ENCODE measurements at places on chromosomes 1 and 21.
A peak's percentile ranks its signal among the peaks of the same experiment; 100 is the strongest.

- DNase-seq = no peak
Observed at GRCh38 chr1:241645199-241645598, 5.0 kb upstream of the CHML start.

DNA sequence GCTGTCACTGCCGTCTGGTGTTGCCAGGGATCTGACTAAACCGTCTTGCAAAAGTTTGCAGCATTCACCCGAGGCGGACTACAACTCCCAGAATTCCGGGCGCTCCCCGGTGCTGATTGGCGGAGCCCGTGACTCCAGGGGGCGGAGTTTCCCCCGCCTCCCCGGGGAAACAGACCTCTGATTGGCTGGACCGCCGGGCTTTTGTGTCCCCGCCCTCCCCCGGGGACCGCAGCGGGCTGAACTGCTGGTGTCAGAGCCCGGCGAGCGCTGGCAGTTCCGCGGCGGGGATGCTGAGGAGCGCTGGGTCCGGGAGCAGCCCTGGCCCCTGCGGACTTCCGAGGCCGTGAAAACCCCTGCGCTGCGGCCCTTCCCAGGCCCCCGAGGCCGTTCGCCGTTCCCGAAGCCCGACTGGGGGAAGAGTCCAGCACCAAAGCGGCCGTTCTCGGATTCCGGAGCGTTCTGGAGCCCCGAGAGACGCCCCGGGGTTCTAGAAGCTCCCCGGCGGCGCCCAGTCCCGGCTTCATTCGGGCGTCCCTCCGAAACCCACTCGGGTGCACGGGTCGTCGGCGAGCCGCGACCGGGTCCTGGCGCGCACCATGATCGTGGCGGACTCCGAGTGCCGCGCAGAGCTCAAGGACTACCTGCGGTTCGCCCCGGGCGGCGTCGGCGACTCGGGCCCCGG, at the start of gene SESN2:
SESN2 (plus strand) TSS at position 267 of the 682 bp plus-strand sequence; CDS start at position 597, 330 bp downstream.
- peak; percentile 42 for DNase-seq

DNA sequence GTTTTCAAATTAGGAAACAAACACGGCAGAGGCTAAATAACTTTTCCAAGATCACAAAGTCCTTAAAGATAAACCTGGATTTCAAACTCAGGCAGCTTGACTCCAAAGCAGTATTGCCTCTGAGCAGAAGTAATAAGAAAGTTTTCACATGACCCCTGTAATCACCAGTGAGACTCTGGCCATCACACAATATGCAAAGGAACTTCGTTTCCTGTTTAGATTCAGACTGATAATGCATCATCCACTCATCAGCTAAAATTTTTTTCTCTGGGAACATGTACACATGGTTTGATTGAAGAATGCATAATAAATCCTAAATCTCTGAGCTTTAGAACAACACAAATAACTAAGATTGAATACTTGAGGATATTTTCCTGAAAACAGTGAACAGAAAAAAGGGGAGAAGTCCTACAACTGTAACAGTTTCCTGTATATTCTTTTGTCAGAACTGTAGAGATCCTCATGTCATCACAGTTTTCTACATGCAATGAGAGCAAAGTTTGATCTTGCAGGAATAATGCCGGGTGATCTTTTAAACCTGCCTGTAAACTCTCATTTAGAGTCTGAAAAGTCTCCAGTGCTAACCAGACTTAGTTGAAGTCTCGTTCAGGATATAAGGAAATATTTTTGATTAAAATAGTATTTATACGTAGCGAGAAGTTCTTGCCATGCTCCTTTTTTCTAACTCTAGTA, 225.3 kb downstream of the SPATA17 start:
- no peak for DNase-seq

DNA sequence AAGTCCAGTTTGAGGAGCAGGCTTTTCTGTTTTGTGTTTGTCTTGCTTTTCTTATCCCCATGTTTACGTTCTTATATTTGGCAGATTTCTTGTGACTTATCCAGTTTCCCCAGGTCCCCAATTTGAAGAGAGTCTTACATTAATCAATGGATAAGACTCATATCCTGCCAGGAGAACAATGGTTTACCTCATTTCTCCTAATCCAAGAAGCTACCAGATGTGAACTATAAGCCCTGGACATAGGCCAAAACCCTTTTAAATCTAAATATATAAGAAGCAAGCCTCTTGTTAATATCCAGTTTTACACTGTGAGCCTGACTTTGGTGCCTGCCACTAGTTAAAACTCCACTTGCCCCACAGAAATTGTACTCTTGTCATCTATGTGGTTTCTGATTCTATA, 15.1 kb upstream of the COP1 start:
- DNase-seq = no peak

DNA sequence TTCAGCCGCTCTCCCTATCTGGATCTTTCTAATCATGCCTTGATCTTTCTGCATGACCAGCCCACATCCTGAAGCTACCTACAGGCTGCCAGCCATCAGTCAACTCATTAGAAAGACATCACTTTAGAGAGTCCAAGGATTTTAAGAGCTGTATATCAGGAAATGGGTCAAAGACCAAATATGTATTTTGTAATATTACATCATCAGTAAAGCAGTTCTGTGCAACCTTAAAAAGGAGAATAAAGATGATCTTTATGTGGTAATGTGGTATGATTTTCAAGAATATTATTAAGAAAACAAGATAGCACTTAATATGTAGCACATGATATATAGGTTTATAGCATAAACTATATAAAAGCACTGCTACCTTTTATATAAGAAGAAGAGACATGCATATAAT, 47.6 kb downstream of the SLC30A7 start:
- DNase-seq = no peak

- DNase-seq = no peak
Observed at GRCh38 chr1:192061556-192061955, 96.7 kb upstream of the RGS18 start.

DNA sequence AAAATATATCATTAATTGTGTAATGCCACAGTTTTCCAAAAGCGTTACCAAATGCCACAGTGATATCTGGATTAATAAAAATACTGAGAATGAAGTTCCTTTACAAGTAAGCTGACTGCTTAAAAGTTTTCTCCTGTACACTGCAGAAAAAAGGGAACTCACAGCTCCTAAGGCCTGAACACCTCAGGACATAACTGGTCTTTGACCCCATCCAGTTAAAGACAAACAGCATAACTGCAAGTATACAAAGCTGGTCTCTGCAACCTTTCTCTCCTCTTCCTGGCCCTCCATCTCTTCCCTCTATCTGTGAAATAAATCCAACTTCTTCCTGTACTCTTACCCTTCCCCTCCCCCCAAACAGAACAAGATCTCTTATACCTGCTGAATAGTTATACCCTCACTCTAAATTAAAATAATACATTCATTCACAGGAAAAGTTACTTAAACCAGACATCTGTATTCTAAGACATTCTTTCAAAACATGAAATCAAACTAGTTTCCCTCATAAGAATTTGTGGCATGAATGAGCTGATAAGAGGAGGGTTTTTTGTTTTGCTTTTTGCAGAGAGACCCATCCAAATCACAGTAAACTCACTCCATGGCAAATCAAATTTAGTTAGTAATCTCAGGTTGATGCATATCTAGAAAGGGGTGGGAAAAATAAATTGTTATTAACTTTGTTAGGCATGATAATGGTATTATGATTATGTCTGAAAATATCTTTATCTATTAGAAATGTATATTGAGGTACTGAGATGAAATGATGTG, 2.9 kb downstream of the DIPK1A start:
- no peak for DNase-seq

- no peak for DNase-seq
Observed at GRCh38 chr1:107048241-107048640, 8.2 kb upstream of the PRMT6 start.

GRCh38 chr1:51488372-51489050, 30.6 kb downstream of the EPS15 start:
- DNase-seq = no peak

DNA sequence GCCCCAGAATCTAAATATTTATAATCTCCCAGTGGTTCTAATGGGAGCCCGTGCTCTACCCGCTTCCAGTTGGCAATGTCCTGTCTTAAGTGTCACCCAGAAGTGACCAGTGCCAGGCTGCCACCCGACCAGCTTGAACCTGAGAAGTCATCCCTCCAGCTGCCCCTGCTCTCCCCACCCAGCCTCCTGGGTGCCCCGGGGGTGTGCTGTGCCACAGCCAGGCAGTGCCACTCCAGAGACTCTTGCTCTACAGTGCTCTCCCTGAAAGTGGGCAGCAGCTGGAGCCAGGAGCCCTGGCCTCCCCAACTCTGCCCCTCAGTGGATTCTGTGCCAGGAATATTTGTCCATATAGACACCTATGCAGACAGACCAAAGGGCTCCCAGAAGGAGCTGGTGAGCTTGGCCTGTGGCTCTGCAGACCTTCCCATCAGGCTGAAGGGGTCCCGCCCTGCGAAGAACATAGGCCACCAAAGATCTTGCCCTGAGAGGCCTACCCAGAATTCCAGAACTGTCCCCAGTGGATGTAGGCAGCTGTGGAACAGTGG, 9.0 kb upstream of the EPS8L3 start:
- DNase-seq = no peak

DNA sequence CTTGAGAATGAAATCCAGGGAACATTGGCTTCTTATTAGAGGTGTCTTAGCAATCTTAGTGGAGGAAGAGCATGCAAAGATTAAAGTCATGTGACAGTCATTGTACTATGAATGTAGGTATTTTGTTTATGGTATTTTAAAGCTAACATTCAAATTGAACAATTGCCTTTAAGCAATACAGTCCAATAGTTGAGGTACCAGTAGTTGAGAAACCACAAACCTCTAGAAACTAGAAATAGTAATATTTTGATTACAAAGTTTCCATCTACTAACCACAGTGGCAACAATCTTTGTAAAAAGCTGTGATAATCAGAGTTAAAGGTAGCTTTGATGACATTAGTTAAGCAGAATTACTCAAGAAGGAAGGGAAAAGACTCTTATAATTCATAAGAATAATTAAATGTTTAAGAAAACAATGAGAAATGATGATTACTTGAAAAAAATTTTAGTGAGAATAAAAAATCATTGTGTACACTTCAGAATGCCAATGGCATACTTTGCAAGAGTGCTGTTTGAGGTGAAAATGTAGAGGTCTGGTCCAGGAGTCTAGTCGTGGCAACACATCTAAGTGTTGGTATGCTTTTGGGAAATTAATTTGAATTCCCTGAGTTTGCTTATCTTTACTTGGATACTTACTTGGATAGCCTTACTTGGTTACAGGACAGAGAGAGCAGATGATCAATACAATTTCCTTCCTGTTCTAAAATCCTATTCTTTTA, 104.9 kb upstream of the PTGFR start:
- DNase-seq = no peak

- DNase-seq = no peak
Observed at GRCh38 chr1:117495068-117495467, 110.8 kb upstream of the TENT5C start.

GRCh38 chr1:25564777-25565574, 21.6 kb downstream of the LDLRAP1 start:
- DNase-seq = no peak
